Fibroblast of skin of left biceps (primary cell): ENCODE measurements at places on chromosomes 2 and 18.

- no peak for DNase-seq
Observed at GRCh38 chr2:96198921-96199320, 9.7 kb downstream of the STARD7 start.

- no peak for DNase-seq
Observed at GRCh38 chr2:172813314-172813888, 77.8 kb downstream of the RAPGEF4 start.

- DNase-seq, result peak; percentile 49
Observed at GRCh38 chr2:191081411-191082155, 67.6 kb upstream of the STAT1 start.

- DNase-seq, result peak; percentile 22
Observed at GRCh38 chr18:31555971-31556747, 35.5 kb upstream of the TTR start.
